ENCODE measurements at places on chromosomes 13 and 19.
A peak's percentile ranks its signal among the peaks of the same experiment; 100 is the strongest.

DNA sequence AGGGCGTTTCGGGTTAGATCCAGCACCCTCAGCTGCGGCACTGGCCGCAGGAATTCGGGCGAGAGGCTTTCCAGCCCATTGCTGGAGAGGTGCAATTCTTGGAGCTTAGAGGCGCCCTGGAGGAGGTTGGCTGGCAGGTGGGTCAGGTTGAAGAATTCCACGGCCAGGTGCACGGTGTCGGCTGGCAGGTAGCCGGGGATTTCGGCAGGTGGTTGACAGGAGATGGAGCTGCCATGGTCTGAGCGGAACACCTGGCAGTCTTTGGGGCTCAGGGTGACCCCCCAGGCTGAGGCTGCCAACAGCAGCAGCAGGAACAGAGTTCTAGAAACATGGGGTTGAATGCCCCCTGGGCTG, 1.3 kb downstream of the LRG1 start:
- no peak for DNase-seq

DNA sequence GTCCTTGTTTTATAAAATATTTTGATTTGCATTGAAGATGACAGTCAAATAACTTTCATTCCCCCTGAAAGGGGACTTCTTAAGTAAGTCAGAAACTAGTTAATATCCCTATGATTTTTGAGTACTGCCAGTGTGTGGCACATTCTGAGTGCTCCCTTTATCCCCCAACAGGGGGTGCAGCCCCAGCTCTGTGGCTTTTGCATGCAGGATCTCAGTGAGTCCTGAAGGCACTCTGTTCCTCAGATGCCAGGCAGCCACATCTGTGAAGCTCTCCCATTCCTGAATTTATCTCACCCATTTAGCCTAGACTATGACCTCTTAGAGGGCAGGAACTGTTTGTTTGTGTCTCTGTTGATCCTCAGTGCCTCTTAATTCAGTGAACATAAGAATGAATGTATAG, 123.1 kb downstream of the CDK8 start:
- DNase-seq: peak; percentile 4

DNA sequence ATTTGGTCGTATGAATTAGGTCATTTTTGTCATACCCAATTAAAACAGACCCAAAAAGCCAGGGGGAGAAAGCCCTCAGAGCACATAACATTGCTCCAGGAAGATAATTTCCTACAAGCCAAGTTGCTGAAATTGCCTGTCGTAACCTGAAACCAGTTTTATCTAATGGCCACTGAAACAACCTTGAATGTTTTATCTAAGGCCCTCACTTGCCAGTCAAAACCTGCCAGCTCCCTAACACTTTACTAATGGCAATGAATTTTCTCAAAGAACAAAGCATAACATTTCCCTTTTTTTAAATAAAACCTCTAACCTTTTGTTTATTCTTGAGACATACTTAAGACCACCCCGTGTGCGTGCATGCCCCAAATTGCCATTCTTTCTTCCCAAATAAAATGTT, 496.2 kb upstream of the KLHL1 start:
- DNase-seq: no peak

DNA sequence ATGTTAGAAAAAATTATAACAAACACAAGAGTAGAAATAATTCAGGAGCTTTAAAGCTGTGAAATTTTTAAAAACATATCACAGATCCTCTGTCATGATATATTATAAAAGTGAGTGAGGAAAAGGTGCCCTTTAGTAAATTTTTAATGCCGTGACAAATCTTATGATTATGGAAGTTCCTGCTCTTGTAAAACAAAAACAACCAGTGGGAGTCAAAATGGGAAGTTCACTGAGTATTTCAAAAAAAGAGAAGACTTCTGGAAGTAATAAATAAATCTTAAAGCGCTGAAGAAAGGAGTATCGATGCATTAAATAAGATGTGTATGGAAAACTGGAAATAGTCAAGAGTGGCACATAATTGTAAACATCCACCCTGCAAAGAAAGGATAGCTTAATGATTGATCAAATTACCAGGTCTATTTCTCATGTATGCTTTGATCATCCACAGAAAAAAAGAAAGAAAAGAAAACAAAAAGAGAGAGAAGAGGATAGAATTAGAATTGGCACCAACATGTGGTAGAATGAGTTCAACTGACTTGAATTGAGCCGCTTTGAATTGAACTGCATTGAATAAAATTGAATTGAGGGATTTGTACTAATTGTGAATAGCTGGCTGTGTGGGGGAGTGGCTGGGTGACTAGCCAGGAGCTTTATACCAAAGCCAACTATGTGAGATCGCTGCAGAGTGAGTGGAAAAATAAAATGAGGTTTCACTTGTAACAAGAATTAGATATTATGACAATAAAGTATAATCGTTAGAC, 647.6 kb upstream of the SPRY2 start:
- DNase-seq: no peak
